ENCODE measurements at places on chromosomes 13 and 19.
A peak's percentile ranks its signal among the peaks of the same experiment; 100 is the strongest.

DNA sequence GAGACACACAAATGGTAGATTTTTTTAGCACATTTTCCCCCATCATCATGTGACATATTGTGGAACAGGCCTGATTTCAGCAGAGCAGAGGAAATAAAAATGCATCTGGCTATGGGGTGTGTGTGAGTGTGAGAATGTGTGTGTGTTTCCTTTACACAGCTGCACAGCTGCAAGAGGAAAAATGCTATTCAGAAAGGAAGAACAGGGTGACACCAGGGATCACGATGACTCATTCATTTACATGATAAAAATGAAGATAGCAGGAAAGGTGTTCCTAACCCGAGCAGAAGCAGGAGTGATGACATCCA lies 469.5 kb upstream of the TSHZ3 start:
- no peak for DNase-seq

DNA sequence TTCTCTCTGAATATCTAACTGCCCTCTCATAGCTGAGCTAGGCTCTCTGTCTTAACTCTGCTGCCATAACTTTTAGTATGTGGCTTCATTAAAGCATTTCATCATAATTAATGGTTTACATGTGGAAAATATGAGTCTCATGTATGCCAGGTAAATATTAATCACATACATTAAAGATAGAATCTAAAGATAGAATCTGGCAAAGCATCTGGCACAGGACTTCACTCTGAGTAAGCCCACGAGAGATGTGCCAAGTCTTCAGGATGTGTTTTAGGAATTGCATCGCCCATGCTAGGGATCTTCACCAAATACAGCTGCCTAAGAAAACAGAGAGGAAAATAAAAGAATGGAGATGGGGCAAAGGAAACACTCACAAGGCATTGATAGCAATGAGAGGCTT lies 285.8 kb downstream of the DIAPH3 start:
- DNase-seq: no peak

GRCh38 chr19:1486720-1487575 lies 3.2 kb downstream of the PCSK4 start:
- DNase-seq: no peak

GRCh38 chr19:51726049-51726448 lies 2.3 kb upstream of the HAS1 start:
- DNase-seq: peak; percentile 28

DNA sequence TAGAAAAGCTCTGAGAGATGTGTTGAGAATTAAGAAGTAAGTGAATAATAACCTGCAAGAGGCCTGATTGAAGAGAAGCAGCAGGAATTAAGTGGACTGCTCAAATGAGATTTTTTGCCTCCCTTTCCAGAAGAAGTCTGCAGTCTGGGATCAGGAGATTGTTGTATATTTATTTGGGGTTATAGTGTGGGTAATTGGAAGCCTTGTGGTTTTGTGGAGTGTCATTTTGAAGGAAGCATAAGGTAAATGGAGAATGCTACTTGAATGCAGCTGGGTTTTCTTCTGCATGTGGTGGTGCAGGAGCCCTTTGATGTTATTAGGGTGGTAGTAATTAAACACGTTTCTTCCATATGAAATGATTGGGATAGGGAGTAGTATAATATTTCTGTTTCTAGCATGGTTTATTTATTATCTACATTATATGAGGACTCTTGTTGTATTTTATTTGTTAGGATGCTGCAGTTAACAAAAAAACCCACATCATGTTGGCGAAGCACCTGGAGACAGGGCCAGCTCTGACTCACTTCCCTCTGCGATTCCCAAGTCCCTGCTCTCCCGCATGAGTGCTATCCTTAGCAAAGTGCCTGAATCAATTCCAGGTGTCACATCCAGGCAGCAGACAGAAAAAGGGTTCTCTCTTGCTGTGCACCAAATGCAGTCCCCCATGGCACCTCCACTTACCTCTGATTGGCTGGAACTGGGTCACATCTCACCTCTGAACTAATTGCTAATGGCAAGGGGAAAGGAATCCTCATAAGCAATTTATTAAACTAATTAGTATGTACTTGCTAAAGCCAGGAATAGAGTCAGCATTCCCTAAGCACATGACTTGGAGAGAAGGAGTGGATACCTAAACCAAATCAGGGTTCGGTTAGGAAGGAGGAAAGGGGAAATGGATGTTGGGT lies 54.8 kb downstream of the DGKH start:
- peak; percentile 66 for DNase-seq

DNA sequence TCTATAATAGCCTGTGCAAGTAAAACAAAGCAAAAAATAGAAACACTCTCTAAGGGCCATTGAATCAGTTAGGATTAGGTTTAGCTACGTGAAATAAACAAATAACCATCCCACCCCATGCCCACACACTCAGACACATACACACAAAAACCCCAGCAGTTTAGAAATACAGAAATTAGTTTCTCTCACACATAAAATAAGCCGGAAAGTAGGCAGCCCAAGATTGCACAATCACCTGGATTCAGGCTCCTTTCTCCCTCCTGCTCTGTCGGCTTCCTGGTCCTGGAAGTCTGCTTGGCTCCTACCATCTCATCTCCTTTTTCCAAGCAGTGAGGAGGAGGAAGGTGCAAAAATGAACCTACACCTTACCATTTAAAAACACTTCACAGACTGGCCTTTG lies 22.6 kb upstream of the USP12 start:
- no peak for DNase-seq

GRCh38 chr13:103883164-103883563 lies 816.9 kb upstream of the SLC10A2 start:
- DNase-seq: peak; percentile 98

Data from astrocyte of the hippocampus (primary cell).